A549 treated with RU486 at 1 μM for 4 hours (cell line): ENCODE measurements at places on chromosomes 6 and 20. TPM values are rescaled to one million over a fixed set of nuclear protein-coding genes. Genes with fewer than 3 reads are reported as not detected.

Gene CTCFL
- not detected in 5 replicates for total RNA-seq

Gene SLC35F1
- total RNA-seq, result 0.02 TPM in 1 of 5 replicates, not detected in the others

Gene OR2J3
- total RNA-seq, result not detected in 5 replicates

Gene SLC22A7
- not detected in 5 replicates for total RNA-seq

Gene IRF4
- total RNA-seq, result 0.05 to 0.19 TPM (median 0.07 TPM) in 5 replicates

Gene OPN5
- not detected in 5 replicates for total RNA-seq

Gene ARMC12
- 0.15 to 0.46 TPM (median 0.27 TPM) in 4 of 5 replicates, not detected in the other for total RNA-seq
